ENCODE measurements at places on chromosomes 3 and 15. TPM values are rescaled to one million over a fixed set of nuclear protein-coding genes. Genes with fewer than 3 reads are reported as not detected.

- no peak for DNase-seq
Measured at GRCh38 chr15:87537295-87537694, 719.2 kb downstream of the NTRK3 start.

DNA sequence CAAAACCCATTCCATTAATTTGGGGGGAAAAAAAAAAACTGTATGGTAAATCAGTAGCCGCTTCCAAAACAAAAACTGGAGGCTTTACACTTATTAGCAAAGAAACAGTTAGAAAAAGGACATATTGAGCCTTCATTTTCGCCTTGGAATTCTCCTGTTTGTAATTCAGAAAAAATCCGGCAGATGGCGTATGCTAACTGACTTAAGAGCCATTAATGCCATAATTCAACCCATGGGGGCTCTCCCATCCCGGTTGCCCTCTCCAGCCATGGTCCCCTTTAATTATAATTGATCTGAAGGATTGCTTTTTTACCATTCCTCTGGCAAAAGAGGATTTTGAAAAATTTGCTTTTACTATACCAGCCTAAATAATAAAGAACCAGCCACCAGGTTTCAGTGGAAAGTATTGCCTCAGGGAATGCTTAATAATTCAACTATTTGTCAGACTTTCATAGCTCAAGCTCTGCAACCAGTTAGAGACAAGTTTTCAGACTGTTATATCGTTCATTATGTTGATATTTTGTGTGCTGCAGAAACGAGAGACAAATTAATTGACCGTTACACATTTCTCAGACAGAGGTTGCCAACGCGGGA lies 9.4 kb upstream of the RPL24 start:
- DNase-seq, result no peak

GRCh38 chr3:145370870-145371269 lies 790.1 kb downstream of the PLOD2 start:
- DNase-seq, result no peak

Gene SNTN
- not detected for total RNA-seq

Gene TMEM87A
- total RNA-seq, result 19.9 TPM

- DNase-seq, result peak; percentile 51
Measured at GRCh38 chr15:75235760-75236729, 22.1 kb upstream of the GOLGA6C start.

DNA sequence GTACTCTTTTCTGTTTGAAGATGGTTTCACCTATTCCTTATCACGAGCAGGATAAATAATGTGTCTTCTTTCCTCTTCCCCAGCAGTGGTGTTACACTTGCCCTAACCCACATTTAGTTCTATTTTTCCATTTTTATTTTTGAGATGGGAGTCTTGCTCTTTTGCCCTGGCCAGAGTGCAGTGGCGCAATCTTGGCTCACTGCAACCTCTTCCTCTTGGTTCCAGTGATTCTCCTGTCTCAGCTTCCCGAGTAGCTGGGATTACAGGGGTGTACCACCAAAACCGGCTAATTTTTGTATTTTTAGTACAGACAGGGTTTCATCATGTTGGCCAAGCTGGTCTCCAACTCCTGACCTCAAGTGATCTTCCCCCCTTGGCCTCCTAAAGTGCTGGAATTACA lies 372.4 kb downstream of the FOXP1 start:
- no peak for DNase-seq

GRCh38 chr3:53824795-53825194 lies 21.4 kb downstream of the CHDH start:
- no peak for DNase-seq

GRCh38 chr3:159451067-159451466 lies 537.6 kb upstream of the IL12A start:
- no peak for DNase-seq

Gene EFCC1
- total RNA-seq, result 1.7 TPM

Gene TRIM42
- total RNA-seq, result not detected

DNA sequence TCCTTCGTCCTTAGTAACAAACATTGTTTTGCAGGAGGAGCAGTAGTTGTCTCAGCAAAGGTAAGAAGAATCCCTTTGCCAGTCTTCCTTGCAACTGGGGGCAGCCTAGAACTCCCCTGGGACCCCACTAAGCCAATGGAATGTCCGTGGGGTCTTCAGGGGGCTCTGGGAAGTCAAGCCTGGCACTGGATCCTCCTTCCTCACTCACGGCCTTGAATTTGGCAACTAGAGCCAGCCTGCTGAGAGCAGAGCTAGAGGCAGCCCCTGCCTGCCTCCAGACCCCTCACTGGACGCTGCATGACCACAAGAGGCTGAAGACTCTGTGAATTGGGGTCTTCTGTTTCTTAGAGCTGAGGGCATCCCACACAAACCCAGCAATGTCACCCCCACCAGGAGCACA lies 18.6 kb upstream of the PRR23E start:
- DNase-seq, result no peak

- no peak for DNase-seq
Measured at GRCh38 chr15:38895326-38896255, 331.0 kb upstream of the RASGRP1 start.

- DNase-seq, result no peak
Measured at GRCh38 chr3:100009276-100010086, 104.8 kb downstream of the FILIP1L start.

DNA sequence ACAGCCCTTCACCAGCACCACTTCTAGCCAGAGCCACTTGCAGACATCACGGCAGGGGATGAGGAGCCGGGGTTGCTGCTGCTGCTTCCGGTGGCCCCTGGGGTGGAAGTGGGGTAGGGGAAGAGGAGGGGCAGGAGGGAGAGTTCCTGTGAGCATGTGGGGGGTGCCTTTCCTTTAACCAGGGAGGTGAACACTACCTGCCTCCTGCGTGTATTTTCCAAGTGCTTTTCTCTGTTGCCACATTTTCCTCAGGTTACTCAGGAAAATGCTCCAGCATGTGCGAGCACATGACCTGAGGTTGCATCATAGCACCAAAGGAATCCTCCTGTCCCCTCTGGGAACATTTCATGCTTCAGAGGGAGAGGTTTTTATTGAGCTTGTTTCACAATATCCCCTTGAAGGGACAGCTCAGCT lies 12.2 kb upstream of the SACM1L start:
- no peak for DNase-seq

GRCh38 chr3:7978087-7978422 lies 523.6 kb upstream of the LMCD1 start:
- peak; percentile 24 for DNase-seq

Gene C3orf49
- not detected for total RNA-seq

- no peak for DNase-seq
Measured at GRCh38 chr3:76463501-76463900, 576.4 kb upstream of the ROBO2 start.

Gene AHSG
- total RNA-seq, result not detected

DNA sequence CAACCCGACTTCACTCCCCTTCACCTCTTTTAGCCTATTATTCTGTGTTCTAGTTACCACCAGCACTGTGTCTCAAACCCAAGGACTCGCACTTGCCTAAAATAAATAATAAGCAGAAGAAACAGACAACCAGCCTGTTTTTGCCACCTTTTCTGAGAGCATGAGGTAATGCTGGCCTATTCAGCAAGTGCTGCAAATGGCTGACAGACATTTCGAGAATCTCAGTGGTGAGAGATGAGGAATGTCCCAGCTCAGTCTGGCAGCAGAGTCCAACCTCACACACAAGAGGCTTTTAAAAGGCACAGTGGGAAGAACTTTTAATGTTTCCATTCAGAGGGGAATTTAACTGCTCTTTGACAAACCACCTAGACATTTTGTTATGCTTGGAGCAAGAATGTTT lies 143.3 kb upstream of the GMNC start:
- DNase-seq, result no peak

DNA sequence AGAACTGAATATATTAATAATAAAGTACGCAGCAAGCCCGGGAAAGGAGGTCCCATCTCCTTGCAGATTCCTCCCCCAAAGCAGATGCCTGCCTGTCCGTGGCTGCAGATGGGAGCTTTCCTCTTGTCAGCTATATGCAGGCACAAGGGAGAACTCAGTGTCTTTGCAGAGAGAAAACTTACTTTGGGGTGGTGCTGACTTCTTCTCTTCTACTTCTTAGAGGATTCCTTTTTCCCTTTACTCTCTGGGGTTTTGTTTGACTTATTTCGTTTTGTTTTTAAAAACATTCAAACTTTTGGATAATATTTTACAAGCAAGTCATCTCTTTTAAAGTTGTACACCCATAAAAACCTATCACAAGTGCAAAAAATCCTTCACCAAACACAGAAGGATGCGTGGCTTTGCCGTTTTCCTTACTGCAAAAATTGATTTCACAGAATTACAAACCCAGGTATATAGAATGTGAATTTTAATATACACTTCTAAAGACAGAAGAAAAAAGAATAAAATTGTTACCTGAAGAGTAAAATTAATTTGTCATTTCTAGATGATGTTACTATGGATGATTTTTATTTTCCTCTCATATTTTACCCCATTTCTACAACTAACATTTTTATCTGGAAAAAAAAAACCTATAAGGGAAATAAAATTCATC lies 65.3 kb upstream of the IGF1R start:
- no peak for DNase-seq

Gene SPTBN5
- total RNA-seq, result 1.5 TPM

DNA sequence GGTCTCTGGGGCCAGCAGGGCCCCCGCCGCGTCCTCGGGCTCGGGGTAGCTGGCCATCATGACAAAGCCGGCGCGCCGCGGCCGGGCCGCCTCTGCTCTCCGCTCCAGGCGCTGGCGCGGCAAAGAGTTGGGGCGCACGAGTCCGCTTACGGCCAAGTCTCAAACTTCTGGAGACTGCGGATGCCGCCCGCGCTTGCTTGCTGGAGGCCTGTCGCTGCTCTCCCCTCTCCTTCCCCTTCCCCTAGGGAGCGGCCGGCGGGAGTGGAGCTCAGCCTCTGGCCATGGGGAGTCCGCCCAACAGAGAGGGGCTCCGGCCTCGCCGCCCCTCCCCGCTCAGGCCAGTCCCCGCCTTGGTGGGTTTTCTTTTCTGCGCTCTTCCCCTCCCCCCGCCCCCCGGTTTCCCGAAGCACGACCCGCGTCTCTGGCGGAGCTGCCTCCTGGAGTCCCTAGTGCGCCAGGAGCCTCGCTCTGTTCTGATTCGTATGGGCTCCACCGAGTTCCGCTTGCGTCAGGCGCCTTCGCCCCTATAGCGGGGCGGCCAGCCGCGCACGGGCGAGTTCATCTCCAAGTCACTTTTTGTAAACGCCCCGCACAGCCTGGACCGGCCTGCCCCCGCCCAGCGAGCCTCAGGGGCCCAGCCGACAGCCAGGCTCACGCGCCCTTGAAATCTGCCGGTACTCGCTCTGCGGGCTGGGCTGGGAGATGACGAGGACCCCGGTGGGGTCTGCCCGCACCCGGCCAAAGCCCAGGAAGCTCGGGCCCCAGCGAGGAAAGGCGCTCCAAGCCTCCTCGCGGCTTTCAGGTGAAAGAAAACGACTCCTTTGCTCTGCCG lies at the start of the genes FOXL2 and FOXL2NB:
FOXL2 (minus strand) TSS at position 475 of the 832 bp plus-strand sequence; CDS start at position 60, 415 bp downstream.
FOXL2NB (plus strand) TSS at position 555 of the 832 bp plus-strand sequence; CDS start at position 703, 148 bp downstream.
- peak; percentile 63 for DNase-seq

DNA sequence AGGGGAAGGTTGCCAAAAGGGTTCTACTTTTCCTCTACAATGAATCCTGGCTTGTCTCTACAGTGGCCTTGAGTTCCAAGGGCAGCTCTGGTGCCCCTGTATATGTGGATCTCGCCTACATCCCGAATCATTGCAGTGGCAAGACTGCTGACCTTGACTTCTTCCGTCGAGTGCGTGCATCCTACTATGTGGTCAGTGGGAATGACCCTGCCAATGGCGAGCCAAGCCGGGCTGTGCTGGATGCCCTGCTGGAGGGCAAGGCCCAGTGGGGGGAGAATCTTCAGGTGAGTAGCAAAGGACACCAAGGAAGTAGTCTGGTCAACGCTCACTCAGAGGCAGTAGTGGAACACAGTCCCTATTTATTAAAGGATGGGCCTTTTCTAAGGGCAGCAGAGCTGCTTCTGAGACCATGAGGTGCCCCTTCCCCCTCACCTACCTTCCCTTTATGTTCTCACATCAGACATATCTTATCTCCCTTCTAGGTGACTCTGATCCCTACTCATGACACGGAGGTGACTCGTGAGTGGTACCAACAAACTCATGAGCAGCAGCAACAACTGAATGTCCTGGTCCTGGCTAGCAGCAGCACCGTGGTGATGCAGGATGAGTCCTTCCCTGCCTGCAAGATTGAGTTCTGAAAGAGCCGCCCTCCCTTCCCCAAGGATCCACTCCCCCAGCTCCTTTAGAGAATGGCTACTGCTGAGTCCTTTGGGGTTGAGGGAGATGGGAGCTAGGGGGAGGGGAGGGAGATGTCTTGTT lies 12.4 kb downstream of the MAP1A start:
- DNase-seq, result no peak

Data from heart left ventricle (tissue), 16 donors.